ENCODE measurements at places on chromosomes 11 and 22.

DNA sequence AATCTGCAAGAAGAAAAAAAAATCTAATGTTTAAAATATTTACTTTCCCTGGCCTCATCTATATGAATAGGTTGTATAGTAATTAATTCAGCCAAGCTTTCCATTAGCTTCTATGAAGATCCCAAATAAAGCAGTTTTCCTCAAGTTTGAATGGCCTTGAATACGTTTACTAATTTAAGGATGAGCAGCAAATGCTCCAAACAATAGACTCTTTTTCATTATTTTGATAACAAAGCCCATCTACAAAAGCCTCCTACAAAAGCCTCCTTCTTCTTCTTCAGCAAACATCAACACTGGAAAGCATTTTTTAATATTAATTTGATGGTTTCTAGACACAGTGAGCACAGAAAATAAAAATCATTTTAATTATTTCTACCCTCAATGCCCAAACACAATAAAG, 1130.3 kb upstream of the CNTN5 start:
- no peak for DNase-seq

- no peak for DNase-seq
Measured at GRCh38 chr11:67290801-67291200, 1.7 kb downstream of the ANKRD13D start.

- no peak for DNase-seq
Measured at GRCh38 chr11:119062779-119063178, 4.8 kb upstream of the VPS11 start.

DNA sequence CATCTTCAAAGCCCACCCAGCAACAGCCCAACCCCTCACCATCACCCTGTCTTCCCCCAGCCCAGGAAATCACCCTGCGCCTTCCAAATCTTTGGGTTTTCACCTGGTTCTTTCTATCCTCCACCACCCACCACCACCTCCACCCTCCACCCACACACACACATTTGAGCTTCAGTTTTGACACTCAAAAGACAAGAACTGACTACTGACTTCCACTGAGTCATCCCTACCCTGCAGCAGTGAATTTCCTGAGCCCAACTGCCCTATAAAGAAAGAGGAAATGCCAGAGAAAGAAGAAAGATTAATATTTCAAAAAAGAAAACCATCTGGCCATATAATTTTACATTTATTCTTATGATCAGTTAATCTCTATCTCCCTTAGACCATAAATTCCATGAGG, 137.5 kb downstream of the CHST1 start:
- peak; percentile 86 for DNase-seq

DNA sequence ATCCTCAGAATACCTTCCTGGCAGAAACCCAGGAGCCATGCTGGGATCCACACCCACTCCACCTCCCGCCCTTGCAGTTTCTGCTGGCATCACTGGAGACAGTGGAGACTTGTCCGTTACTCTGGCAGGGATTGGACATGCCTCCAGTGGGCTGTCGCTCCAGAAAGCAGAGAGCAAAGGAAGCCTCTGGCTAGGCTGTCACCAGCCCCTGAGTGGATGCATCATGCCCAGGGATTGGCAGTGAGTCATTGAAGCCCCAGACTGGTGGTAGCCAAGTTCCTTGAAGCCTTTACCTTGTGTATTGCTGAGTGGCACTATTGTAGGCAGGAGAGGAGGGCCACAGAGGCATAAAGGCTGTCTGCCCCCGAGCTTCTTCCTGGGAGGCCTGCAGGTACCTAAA, 34.8 kb upstream of the E2F8 start:
- no peak for DNase-seq

DNA sequence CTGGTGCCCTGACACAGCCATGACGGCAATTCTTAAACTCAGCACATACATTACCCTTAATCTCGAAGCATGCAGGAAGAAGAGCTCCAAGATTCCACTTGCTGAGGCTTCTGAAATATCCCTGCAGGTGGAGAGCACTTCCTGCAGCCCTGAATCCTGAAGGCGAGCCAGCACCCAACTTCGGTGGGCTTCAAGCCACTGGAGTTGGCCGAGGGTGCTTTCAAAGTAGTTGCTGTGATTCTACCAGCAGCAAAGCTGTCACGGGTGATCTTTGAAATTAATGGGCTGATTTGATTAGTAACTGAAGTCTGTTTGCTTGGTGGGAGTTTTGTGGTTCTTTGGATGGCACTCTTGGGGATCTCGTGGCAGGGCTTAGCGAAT, 9.0 kb upstream of the FTH1 start:
- no peak for DNase-seq

DNA sequence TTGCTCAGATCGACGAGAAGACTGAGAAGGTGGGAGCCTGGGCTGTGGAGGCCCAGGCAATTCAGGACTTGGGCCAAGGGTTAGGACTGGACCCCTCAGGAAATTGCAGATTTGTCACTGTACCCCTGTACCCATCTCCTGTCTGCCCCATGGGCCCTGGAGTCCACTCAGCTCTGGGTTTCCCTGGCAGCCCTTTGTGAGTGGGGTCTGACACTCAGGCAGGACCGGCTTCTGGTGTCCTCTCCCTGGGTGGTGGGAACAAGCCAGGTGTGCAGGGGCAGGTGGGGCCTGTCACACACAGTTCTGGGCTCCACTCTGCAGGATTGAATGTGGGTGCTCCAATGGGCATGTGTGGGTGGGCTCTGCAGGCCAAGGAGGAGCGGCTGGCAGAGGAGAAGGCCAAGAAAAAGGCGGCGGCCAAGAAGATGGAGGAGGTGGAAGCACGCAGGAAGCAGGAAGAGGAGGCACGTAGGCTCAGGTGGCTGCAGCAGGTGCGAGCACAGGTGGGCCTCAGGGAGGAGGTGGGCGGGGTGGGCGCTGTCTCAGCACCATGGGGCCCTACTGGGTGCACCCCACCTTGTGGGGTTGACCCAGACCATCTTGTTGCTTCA, 21.6 kb downstream of the INCENP start:
- DNase-seq: no peak

- no peak for DNase-seq
Measured at GRCh38 chr22:49010070-49010863, 817.4 kb downstream of the BRD1 start.

DNA sequence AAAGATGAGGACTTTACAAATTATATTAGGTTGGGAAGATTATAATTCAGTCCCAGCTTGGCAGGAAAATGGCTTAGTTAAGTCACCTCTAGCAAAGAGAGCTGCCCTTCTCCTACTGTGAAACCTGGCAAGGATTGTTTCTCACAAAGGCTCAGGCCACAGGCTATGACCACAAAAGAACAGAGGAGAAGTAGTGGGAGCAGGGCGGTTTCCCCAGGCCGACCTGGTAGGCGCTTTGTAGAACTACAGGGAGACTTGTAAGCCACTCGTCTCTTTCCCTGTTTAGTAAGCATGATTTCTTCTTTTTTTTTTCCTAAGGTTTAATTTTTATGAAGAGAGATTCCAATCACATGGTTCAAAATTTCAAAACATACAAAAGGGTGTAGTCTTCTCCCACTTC, 4.6 kb downstream of the SNAP29 start:
- DNase-seq: no peak

GRCh38 chr11:12832480-12833224, 158.4 kb downstream of the TEAD1 start:
- DNase-seq: no peak

- no peak for DNase-seq
Measured at GRCh38 chr11:28140689-28141455, 32.7 kb downstream of the METTL15 start.

- peak; percentile 91 for DNase-seq
Measured at GRCh38 chr22:31537019-31537535, 40.7 kb downstream of the SFI1 start.

DNA sequence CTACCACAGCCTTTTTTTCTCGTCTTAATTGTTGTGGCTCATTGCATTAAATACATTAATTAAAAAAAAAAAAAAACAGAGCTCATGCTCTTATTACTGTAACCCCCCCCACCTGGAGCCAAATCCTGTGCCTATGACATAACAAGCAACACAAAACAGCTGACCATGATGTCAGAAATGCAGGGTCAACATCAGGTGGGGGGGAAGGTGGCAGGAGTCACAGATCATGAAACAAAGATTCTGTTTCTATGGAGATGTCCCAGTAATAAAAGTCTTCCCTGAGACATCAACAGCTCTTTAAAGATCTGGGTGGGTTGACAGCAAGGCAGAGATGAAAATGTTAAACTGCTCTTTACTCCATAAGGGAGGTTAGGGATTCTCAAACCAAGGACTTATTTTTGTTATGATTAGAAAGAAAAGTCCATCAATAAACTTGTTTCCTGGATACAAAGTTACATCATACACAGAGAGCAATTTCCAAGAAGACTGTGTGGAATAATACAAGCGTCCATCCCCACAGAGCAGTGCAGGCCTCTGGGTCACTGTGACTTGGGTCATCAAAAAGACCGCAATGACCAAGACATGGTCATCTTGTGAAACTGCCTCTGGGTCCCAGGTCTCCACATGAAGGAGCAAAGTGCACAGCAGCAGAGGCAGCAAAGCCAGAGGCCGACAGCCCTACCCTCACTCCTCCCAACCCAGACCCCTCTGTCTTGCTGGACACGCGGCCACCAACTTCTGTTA, 42.7 kb upstream of the CYP2D6 start:
- DNase-seq: no peak

DNA sequence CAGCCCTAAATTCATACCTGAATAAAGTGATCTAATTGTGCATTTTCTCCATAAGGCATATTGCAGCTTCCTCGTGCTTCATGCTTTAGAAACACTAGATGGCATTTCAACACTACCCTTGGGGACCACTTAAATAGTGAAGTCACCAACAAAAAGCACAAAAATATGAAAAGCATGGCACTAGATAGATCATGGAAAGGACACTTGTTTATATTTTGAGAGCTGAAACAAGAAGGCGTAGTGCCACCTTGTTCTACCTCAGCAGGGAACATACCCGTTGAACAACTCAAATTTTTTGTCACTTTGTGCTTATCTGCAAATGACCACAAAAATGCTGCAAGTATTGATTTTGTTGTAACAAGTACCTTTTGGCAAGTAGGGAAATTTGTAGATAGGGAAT, 8.6 kb downstream of the TBCEL start:
- no peak for DNase-seq

- peak; percentile 47 for DNase-seq
Measured at GRCh38 chr11:71446942-71447688, 1.1 kb downstream of the DHCR7 start.

DNA sequence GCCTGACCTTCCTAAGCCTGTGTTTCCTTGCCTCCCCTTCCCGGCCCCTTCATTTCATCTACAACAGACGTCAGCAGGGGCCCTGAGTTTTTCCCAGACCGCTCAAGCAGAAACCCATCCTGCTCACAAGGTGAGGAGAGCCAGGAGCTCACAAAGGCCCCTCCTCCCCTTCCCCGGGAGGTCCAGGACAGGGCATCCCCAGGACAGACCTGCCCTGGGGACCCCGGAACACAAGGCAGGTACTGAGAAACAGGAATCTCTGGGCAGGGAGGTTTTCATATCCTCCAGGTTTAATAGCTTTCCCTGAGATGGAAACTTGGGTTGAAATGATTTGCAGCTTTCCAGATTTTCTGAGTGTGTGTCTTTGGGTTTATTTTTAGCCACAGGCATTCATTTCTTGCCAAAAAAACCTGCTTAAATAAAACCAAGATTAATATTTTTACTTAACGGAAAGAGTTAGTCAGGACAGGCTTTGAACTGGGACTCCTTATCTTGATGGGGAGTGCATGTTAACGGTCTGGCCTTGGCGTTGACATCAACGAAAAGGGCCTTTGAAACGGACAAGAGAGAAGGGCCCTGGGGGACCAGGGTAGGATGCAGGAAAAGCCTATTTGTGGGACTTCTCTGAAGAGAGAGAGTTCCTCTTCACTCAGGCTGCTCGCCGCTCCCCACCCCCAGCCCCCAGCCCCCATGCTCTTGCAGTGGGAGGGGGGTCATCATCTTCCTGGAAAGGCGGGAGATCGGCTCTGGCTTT, 38.5 kb downstream of the TIMP3 start:
- no peak for DNase-seq

GRCh38 chr11:28227460-28227859, 119.3 kb downstream of the METTL15 start:
- no peak for DNase-seq

- DNase-seq: no peak
Measured at GRCh38 chr11:115452241-115452640, 52.0 kb downstream of the CADM1 start.

GRCh38 chr11:21494946-21495345, 697.9 kb upstream of the ANO5 start:
- DNase-seq: no peak

DNA sequence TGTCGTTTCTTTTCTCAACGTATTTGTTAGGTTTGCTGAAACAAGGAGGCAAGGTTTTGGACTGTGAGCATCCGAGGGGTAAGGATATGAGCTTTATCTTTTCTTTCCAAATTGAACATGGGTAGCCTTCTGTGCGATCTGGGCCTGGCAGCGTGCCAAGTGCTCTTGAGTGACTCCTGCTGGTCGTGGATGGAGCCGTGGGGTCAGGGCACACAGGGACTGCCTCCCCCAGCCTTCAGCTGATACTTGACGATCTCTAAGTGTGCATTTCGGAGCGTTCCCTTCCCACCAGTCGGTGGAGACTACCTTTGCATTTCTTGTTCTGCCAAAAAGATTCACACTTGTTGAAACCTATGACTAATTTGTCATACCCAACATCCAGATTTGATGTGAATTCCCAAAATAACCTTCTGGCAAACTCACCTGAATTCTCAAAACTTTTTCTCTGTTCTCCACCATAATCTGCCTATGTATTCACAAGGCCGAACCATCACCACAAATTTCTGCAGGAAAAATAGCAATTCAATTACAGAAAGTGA, 40.1 kb upstream of the CLMP start:
- DNase-seq: peak; percentile 47

- no peak for DNase-seq
Measured at GRCh38 chr11:12716816-12717215, 42.6 kb downstream of the TEAD1 start.

DNA sequence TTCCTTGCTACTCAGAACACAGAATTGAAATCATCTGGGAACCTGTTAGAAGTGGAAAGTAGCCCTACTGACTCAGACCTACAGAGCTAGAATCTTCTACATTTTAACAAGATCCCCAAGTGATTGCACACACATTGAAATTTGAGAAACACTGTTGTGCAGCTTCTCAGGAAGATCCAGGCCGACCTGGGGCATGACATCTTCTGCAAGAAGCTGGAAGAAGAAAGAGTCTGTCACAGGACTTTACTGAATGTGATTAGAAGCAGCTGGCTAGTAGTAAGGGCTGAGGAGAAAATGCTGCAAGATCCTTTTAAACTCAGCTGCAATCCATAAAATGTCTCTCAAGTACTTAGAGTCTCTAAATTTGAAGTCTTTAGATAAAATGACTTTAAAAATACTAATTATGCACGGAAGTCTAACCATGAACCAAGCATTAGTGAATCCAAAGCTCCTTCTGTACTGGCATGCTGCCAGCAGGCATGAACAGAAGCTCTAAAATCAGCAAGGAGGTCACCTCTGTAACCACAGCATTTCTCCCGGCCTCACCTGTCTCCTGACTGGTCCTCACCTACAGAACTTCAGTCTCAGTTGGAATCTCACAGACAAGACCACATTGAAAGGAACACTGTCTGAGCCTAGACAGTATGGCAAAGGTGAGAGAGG, 85.0 kb downstream of the SERGEF start:
- no peak for DNase-seq

- no peak for DNase-seq
Measured at GRCh38 chr11:126647735-126648134, 292.2 kb downstream of the ST3GAL4 start.

GRCh38 chr11:122786896-122787295, 51.4 kb upstream of the CRTAM start:
- DNase-seq: no peak

GRCh38 chr11:115926601-115927000, 422.4 kb upstream of the CADM1 start:
- no peak for DNase-seq
